Osteoblast (primary cell): ENCODE measurements at places on chromosomes 16 and 17. TPM values are rescaled to one million over a fixed set of nuclear protein-coding genes. Genes with fewer than 3 reads are reported as not detected.

GRCh38 chr16:72877374-72878028 is 170.4 kb downstream of the ZFHX3 start:
- peak; percentile 92 for DNase-seq

PLEKHG4 gene
- total RNA-seq = 31.8 and 41.6 TPM in 2 replicates

DNA sequence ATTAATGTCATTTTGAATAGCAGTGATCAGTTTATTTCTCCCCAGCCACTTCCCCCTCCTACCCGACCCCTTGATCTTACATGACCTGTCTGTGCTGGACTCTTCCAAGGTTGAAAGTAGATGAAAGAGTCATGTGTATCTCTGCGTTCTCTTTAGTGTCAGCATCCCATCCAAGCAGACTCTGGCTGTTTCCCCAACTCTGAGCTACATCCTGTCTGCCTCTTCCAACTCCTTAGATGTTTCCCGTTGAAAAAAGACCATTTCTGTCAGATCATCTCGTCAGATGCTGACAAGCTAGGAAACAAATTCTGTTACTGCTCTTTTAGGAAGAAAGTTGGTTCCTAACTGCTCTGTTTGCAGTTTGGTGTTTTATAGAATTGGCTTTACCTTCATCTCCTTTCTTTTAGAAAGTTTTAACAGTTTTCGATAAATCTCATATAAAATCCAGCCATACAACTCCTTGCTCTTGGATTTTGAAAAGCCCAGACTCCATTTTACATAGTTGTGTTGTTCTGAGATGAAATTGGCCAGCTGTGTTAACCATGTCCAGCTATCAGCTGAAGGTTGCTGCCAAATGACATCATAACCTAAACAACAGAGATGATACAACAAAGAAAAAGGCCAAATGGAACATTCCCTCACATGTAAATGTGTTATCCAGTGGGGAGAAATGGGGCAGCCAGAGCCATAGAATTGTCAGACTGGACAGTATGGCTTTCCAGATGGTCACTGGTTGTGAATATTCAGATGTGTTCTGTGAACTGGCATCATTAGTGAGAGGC is 43.5 kb downstream of the CYB561 start:
- no peak for DNase-seq

DNA sequence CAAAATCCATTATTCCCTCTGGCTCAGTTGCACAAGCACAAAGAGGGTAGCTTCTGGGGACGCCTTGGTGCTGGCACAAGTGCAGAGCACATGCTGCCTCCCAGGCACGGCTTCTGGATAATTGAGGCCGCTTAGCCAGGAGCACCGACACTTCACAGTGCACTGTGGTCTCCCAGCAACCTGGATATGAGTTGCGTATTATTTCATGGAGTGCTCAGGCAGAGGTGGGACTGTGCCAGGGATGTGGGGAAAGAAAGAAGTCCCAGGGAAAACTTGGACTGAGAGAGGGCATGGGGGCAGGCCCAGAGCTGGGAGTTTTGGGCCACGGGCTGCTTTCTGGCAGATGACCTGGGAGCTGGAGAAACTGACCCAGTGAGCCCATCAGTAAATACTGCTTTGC is 37.5 kb downstream of the MPRIP start:
- DNase-seq = peak; percentile 6

DYNLRB2 gene
- total RNA-seq = 0.29 TPM in 1 of 2 replicates, not detected in the other

GRCh38 chr17:29251184-29251583 is 4.5 kb downstream of the CRYBA1 start:
- DNase-seq = peak; percentile 23

- DNase-seq = no peak
These were observed 60.7 kb upstream of the SREBF1 start for GRCh38 chr17:17897442-17897841.

CHST5 gene
- under 0.01 TPM in 1 of 2 replicates, not detected in the other for total RNA-seq

DNA sequence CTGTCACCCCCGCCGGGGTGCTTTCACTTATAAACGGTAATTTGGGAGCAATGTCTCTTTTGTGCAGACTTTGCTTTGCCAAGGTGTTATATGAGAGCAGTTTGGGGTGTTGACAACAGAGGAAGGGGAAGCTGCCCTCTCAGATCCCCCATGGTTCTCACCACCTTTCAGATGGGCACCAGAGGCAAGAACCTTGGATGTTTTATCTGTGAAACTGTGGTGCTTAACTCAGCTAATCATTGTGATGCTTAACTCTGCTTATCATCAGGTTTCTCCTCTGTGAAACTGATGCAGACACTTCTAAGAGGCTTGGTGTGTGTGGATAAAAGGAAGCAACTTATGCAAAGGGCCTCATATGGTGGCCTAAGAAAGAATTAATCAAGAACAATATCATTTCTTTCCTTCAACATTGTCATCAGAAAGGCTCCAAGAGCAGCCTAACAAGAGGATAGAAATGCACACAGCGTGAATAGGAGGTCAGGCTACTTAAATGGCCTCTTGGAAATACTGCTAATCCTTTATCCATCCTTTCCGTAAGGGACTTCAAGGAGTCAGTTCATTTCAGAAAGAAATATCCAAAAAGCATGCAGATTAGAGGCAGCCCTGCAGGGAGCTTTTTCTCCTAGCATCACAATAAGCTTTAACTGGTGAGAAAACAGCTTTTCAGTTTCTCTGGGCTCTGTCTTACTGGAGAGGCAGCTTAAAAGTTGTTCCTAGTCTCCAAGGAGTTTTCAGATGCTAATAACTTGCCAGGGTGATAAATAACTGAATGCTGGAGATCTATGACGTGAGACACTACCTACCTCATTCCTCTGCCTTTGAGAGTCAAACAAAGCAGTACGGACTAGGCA is 55.1 kb upstream of the CLEC3A start:
- DNase-seq = no peak

DNA sequence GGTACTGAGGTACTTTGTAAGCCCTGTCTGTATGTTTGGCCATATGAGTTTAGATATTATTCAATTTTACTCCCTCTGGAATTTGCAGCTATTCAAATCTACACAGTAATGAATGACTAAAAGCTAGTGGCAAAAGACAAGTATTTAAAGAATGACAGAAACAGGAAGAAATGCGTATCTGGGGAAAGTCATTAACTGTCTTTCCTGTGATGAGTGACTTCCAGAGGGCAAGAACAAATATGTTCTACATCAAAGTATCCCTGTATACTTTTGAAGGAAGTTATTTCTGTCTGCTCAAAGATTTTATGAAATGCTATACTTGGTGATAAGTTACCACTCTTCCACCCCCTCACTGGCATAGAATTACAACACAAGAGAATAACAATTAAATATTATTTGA is 489.3 kb upstream of the SOX9 start:
- DNase-seq = peak; percentile 4

PRSS36 gene
- 0.29 TPM in 1 of 2 replicates, not detected in the other for total RNA-seq

SLC47A2 gene
- total RNA-seq = not detected in 2 replicates

- DNase-seq = peak; percentile 93
These were observed 782 bp downstream of the FAM83G start for GRCh38 chr17:19003543-19004420.

- no peak for DNase-seq
These were observed 38.8 kb upstream of the TRAP1 start for GRCh38 chr16:3756113-3756512.

- no peak for DNase-seq
These were observed 39.4 kb upstream of the VWA3A start for GRCh38 chr16:22052980-22053379.

DNA sequence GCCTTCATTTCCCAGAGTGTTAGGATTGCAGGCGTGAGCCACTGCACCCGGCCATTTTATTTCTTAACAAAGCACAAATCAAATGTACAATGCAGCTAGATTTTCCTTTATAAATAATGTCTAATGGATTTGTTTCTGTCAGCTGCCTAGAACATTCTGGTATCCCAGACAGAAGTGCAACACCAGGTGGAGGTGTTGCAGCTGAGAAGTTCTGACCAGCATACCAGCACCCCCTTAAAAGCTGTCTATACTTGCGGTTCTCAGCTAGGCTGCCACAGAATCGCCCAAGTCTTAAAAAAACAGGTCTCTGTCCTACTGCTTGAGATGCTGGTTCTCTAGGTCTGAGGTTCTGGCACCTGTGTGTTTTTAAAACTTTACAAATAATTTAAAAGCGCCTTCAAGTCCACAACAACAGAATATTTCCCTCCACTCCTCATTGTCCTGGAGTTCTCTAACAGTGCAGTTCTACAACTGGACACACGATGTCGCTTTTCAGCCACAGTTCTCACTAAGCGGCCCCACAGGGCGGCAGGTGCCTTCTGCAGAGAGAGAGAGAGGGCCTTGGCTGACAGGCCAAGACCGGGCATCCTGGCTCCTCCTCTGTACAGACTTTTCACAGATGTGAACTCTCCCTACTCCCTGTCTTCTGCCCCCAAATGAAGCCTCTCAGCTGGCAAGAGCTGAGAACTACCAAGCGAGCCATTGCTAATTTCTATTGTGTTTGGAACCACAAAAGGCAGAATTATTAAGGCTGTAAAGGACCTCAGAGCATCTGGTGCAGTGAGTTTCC is 32.6 kb upstream of the MEOX1 start:
- no peak for DNase-seq

DNA sequence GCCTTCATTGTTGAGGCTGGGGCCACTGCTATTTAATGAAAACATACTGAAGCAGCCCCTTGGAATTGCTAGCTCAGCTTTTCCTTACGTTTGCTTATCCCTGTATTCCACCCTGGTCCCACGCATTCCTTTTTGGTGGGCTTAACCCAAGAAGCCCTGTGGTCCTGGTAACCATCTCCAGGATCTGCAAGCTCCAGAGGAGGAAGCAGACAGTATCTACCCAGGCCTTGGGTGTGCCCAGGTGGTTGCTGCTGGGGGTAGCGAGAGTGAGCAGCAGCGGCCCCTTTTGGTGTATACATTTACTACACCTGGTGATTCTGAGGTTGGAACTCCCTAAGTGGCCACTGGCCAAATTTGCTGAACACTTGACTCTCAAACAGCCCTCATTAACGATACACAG is 97.7 kb downstream of the CBLN1 start:
- no peak for DNase-seq

DNA sequence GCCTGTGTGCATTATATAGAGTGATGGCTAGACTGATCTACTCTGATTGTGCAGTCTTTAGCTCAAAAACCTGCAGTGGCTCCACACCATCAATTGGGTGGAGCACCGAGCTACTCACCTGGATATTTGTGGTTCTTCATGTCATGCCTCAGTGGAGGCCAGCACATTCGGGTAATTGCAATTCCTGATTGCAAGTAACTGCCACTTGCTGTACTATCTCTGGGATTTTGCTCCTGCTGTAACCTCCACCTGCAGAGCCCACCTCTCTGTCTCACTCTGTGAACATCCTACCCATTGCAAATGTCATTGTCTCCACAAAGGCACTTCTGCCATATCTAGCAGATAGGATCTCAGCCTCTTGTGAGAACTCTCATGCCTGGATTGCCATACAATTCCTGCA is 1.7 kb upstream of the CCL1 start:
- DNase-seq = no peak

- DNase-seq = peak; percentile 95
These were observed 943 bp downstream of the CNTROB start for GRCh38 chr17:7932949-7933348.

GRCh38 chr16:29806099-29806579 is at the start of gene MAZ:
Gene MAZ, plus strand, starts transcription at chr16:29806529. Its CDS starts 173 bp downstream, at chr16:29806702.
- no peak for DNase-seq

GRCh38 chr17:58999500-58999899 is 107.2 kb downstream of the TRIM37 start:
- no peak for DNase-seq

- peak; percentile 87 for DNase-seq
These were observed 671 bp downstream of the DGKE start for GRCh38 chr17:56834380-56835263.

DNA sequence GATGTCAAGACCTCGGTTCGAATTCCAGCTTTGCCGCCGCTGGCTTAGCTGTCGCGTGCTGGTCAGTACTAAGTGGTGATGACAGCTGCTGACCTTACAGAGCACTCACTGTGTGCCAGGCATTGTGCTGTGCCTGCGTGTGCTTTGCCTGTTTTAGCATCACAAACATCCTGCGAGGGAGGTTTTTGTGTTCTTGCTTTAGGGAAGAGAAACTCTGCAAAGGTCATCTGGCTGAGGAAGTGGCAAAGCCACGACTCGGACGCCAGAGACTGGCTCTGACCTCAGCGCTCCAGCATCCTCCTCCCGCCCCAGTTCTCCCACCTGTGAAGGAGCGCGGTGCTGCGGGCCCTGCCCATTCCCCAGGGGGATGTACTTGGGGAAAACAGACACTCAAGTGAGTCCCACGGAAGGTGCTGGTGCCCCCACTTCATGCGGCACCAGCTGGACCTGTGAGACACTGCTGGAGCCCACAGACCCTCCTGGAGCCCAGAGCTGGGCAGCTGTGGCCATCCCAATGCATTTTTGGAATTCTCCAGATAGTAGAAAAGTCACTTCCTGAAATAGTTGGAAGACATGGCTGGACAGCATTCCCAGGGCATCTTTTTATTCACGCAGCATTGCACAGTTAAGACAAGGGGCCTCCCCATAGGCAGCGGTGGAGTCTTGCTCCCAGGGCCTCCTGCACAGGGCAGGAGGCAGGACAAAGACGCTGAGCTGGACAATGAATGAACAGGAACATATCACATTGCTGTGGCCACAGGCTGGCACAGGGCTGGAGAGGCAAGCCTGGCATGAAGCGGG is 20.0 kb upstream of the HERPUD1 start:
- peak; percentile 77 for DNase-seq

RBFOX1 gene
- total RNA-seq = not detected in 2 replicates
